HT1080 (cell line): ENCODE measurements at places on chromosomes 5 and 9. TPM values are rescaled to one million over a fixed set of nuclear protein-coding genes. Genes with fewer than 3 reads are reported as not detected.

The CRHBP gene
- total RNA-seq, result 0.10 and 0.20 TPM in 2 replicates

The TRIM14 gene
- total RNA-seq, result 26.8 and 31.0 TPM in 2 replicates

The VCAN gene
- 7.5 and 7.8 TPM in 2 replicates for total RNA-seq

The SLC4A9 gene
- not detected in 2 replicates for total RNA-seq

The AJM1 gene
- total RNA-seq, result 0.87 and 1.5 TPM in 2 replicates

The ZNF300 gene
- 8.3 and 8.6 TPM in 2 replicates for total RNA-seq

DNA sequence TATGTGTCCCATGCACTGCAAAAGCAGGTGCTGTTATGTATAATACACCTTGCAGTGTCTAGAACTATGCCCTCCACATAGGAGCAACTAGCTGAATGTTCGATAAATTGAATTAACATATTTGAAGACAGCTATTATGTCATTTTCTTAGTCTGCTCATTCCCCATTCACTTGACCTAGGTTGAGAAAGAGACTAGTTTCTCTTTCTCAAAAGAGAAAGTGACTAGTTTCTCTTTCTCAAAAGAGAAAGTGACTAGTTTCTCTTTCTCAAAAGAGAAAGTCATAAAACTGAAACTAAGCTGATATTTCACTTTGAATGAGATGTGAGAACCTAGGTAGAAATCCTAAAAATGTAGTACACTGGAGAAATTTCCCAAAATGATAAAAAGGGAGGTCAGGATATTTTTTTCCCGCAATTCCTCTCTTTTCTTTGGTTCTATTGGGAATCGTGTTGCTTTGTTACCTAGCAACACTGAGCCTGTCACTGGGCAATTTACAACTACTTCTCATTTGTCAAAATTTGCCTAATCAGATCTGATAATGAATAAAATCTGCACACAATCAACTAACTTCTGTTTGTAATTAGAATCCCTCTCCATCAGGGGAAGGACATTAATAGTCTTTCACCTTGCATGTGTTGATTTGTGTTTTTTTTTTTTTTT is 132.0 kb upstream of the GRIA1 start:
- DNase-seq, result no peak

- DNase-seq, result no peak
Measured at GRCh38 chr9:123162791-123163345, 105.5 kb downstream of the STRBP start.

GRCh38 chr5:174303437-174304045 is 258.0 kb downstream of the NSG2 start:
- DNase-seq, result no peak

GRCh38 chr5:119346394-119346793 is 9.4 kb upstream of the TNFAIP8 start:
- no peak for DNase-seq

- no peak for DNase-seq
Measured at GRCh38 chr5:55134053-55134722, 25.8 kb upstream of the GPX8 start.

- DNase-seq, result no peak
Measured at GRCh38 chr9:89669361-89669842, 64.6 kb downstream of the GADD45G start.

DNA sequence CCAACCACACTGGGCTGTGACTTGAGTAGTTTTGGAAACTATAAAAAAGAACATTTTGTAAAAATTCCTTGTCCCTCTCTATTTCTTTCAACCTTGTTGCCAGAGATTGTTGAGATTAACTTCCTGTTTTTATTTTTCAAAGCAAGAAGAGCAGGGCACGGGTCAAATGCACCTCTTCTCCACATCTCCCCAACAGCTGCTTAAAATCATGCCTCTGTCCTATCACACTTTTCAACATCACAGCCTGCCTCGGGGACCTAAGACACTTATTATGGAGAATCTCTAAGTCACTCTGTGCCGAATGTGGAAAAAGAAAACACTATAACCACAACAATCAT is 280.3 kb upstream of the TNC start:
- no peak for DNase-seq

- no peak for DNase-seq
Measured at GRCh38 chr5:163622799-163623198, 117.4 kb downstream of the MAT2B start.

- no peak for DNase-seq
Measured at GRCh38 chr5:74406844-74407243, 233.7 kb downstream of the ENC1 start.

GRCh38 chr9:127613583-127613954 is 1.5 kb downstream of the STXBP1 start:
- DNase-seq, result no peak

DNA sequence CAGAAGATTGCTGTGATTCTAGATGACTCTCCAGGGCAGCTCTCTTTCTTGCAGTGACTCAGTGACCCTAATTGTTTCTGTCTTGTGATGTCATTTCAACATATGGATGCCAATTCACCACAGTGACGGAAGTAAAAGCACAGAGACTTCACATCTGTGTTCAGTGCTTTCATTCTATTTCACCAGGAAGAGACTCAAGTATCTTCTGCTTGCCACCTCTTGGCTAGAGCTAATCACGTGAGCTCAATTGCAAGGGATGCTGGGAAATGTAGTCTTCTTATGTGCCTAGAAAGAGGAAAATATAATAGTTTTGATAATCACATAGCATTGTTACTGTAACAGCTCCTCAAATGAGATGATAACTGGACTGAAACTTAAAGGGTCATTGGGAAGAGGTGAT is 453.3 kb upstream of the KLF4 start:
- DNase-seq, result peak; percentile 29

GRCh38 chr5:161546470-161547301 is at the start of gene GABRB2:
Gene GABRB2, minus strand, starts transcription at chr5:161546725. Its CDS starts 82 bp downstream, at chr5:161546643.
- DNase-seq, result no peak

DNA sequence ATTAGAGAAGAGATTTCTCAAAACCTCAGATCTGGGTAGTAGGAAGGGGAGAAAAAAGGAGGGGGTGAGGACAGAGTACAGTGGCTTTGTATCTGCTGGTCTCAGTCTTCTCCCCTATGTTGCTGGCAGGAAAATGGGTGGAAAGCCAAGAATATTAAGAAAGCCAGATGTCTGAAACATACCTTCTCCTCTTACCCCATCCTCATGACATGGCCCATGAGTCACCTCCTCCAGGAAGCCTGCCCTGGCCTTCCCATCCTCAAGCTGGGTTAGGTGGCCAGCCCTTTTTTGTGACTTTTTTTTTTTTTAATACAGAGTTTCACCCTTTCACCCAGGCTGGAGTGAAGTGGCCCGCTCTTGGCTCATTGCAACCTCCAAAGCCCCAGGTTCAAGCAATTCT is 61.8 kb downstream of the ABCA1 start:
- DNase-seq, result peak; percentile 85

DNA sequence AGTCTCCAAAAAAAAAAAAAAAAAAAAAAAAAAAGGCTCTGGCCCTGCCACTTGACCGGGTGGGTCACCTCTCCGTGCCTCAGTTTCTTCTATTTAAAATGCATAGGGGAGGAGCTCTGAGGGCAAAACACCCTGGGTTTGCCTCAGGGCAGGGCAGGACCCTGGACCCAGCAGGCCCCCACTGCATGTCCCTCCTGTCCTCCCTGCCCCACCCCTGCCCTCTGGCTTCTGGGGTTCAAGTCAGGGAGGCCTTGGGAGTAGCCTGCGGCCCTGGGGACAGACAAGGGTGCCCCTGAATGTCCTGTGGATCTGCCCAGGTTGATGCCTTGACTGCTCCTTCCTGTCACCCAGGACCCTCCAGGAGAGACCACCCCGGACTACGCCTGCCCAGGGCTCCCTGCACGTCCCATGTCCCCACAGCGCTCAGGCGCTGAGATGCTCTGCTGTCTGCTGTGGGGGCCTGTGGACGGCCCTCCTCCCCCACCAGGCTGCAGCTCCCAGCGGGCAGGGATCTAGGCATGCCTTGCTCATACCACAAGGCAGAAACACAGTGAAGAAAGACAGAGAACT is 35.4 kb downstream of the ADAMTS2 start:
- no peak for DNase-seq

- no peak for DNase-seq
Measured at GRCh38 chr5:142849466-142849865, 79.3 kb downstream of the ARHGAP26 start.
